Endothelial cell (in vitro differentiated cells): ENCODE measurements at places on chromosomes 12 and 14.
A peak's percentile ranks its signal among the peaks of the same experiment; 100 is the strongest.

DNA sequence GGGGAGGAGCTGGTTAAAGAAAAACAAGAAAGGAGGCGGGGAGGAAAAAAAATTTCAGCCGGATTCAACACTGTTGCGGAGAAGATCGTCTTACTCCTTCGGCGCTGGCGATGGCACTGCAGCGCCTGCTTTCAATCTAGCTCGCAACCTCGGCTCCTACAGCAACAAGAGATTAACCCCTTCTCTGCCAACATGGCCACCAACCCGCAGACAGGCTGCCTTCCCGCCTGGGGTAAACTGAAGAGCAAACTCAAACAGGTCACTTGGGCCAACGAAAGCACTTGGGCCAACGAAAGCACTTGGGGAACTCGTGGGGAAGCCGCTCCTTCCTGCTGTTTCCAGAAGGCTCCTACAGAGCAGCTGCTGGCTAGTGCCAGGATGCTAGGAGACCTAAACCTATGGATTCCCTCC, 73.7 kb downstream of the CIT start:
- DNase-seq = peak; percentile 36
- H3K36me3 ChIP-seq = no peaks in the 10 kb centered on the region
- peaks cover 20% of the 10 kb centered on the region for H3K4me1 ChIP-seq
- H3K27ac ChIP-seq = no peak overlapping the region
- H3K4me3 ChIP-seq = peak overlapping the region; percentile 85
- peaks cover 6% of the 10 kb centered on the region for H3K27me3 ChIP-seq

- no peaks in the 10 kb centered on the region for H3K36me3 ChIP-seq
- H3K4me1 ChIP-seq = peaks cover 23% of the 10 kb centered on the region
- DNase-seq = peak; percentile 44
- H3K4me3 ChIP-seq = peak overlapping the region; percentile 52
Measured at GRCh38 chr12:26122061-26122680, 2.7 kb downstream of the BHLHE41 start.

DNA sequence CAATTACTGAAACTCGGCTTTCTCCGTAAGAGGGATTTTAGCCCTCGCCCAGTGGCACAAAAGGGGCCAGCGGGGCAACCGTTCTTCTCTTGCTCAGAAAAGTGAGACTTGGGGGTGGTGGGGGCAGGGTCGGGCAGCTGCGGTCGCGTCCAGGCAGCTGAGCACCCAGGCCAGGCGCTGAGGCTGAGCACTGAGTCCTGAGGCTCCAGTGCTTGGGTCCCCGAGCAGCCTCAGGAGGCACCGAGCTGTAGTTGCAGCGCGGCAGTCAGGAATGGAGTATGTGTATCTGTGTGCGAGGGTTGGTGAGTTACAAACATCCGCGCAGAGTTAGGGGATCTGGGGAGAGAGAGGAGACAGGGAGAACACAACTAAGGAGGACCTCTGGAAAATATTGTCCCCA, 4.1 kb upstream of the HOXC6 start:
- H3K27me3 ChIP-seq = peaks cover 51% of the 10 kb centered on the region
- H3K36me3 ChIP-seq = no peaks in the 10 kb centered on the region
- peaks cover 20% of the 10 kb centered on the region for H3K4me1 ChIP-seq
- no peak overlapping the region for H3K27ac ChIP-seq
- no peak for DNase-seq

DNA sequence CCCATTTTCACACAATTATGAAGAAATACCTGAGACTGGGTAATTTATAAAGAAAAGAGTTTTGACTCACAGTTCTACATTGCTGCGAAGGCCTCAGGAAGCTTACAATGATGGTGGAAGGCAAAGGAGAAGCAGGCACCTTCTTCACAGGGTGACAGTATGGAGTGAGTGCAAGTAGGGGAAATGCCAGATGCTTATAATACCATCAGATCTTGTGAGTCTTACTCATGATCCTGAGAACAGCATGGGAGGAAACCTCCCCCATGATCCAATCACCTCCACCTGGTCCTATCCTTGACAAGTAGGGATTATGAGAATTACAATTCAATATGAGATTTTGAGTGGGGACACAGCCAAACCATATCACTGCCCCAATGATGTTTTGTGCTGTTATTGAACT, 189.3 kb upstream of the CRY1 start:
- H3K4me1 ChIP-seq = peaks cover under 1% of the 10 kb centered on the region
- H3K27me3 ChIP-seq = no peaks in the 10 kb centered on the region
- DNase-seq = no peak
- no peak overlapping the region for H3K4me3 ChIP-seq
